ENCODE measurements at places on chromosomes 11 and 22. TPM values are rescaled to one million over a fixed set of nuclear protein-coding genes. Genes with fewer than 3 reads are reported as not detected.
A peak's percentile ranks its signal among the peaks of the same experiment; 100 is the strongest.

GRCh38 chr11:110774138-110775014, 62.1 kb upstream of the ARHGAP20 start:
- no peak for DNase-seq

- DNase-seq, result no peak
Observed at GRCh38 chr22:32572741-32573500, 98.3 kb downstream of the FBXO7 start.

DNA sequence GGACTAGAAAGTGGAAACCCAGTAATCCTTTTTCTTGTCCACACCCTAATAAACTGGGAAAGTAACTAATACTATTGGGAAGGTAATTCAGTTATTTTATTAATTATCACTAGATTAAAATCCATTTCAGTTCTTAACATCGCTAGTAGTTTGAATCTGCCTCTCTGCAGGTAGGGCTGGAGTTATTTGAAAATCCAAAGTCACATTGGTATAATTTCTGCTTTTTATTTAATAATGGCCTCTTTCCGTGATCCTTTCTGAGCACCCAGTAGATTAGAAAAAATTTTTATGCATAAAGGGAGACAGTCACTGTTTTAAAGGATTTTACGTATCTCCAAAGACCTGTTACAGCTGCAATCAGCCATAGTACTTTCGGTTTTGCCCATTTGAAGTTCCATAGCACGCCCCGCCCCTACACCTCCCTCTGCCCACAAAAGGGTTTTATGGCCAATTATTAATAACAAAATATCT, 605 bp upstream of the COPB1 start:
- DNase-seq, result peak; percentile 56

DNA sequence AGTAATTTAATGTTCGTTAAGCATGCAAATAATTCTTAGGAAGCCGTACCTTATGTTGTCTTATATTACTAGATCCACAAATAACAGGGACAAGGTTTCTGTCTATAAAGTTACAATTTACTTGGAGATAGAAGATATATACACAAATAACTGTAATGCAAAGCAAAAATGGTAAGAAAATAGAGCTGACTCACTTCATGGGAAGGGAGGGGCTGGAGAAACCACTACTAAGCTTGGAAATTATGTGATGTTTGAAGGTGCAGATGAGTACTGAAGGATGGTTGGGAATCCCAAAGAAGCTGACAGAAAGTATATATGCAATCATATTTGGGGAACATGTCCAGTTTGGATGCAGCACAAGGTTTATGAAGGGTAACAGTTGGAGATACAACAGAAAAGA, 4.0 kb downstream of the NPAT start:
- DNase-seq, result no peak

MS4A3 gene
- total RNA-seq, result not detected
